ENCODE measurements at places on chromosomes 16 and 17. TPM values are rescaled to one million over a fixed set of nuclear protein-coding genes. Genes with fewer than 3 reads are reported as not detected.

TNFSF12 gene
- total RNA-seq = 36.9 TPM

KRT32 gene
- not detected for total RNA-seq

IGF2BP1 gene
- not detected for total RNA-seq

KIFC3 gene
- total RNA-seq = 52.6 TPM

TBC1D3H gene
- not detected for total RNA-seq

NUPR1 gene
- 37.2 TPM for total RNA-seq

CCDC78 gene
- 0.50 TPM for total RNA-seq

MT1H gene
- not detected for total RNA-seq

ZNF385C gene
- total RNA-seq = 0.20 TPM

CLEC19A gene
- not detected for total RNA-seq

FBRS gene
- 30.4 TPM for total RNA-seq

TRPV2 gene
- total RNA-seq = 8.1 TPM

KRT14 gene
- total RNA-seq = not detected

PIK3R5 gene
- total RNA-seq = 2.5 TPM

PERCC1 gene
- total RNA-seq = 0.27 TPM

PRSS8 gene
- total RNA-seq = not detected

TPPP3 gene
- 8.9 TPM for total RNA-seq

TK1 gene
- total RNA-seq = 2.1 TPM

FSCN2 gene
- total RNA-seq = 0.50 TPM

TMED6 gene
- total RNA-seq = not detected

PALB2 gene
- 5.5 TPM for total RNA-seq

TEKT5 gene
- total RNA-seq = not detected

All from left ventricle myocardium superior (tissue), 1 donor.